GM23248 (cell line): ENCODE measurements at places on chromosomes 5 and 9.

GRCh38 chr5:179874136-179874535 is 15.5 kb upstream of the MRNIP start:
- DNase-seq, result no peak

GRCh38 chr5:27221410-27221809 is 183.0 kb upstream of the CDH9 start:
- DNase-seq, result no peak

- no peak for DNase-seq
Observed at GRCh38 chr9:131616983-131617604, 71.8 kb downstream of the PRRT1B start.

DNA sequence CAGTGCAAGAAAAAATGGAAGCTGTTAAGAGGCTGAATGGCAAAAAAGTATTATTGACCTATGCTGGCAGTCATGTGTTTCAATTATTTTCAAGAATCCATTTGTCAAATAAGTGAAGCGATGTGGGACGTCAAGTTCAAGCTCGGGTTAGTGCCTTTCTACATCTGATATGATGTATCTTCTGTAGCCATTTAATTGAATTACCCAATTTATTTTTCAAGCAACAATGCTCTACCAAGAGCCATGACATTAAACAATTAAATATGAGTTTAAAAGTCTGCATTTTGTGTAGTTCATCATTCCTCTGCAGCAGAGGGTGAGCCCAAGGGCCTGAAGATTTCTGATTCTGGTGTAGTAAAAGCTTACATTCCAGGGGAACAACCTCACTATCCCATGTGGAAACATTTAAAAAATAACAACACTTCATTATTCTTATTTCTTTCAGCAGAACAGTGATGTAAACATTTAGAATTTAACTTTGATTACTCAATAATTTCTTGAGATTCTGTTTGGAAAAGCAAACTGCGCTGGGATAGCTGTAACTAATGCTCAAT is 619.7 kb upstream of the ARRDC3 start:
- peak; percentile 39 for DNase-seq

- no peak for DNase-seq
Observed at GRCh38 chr5:28751396-28751795, 1713.0 kb upstream of the CDH9 start.

DNA sequence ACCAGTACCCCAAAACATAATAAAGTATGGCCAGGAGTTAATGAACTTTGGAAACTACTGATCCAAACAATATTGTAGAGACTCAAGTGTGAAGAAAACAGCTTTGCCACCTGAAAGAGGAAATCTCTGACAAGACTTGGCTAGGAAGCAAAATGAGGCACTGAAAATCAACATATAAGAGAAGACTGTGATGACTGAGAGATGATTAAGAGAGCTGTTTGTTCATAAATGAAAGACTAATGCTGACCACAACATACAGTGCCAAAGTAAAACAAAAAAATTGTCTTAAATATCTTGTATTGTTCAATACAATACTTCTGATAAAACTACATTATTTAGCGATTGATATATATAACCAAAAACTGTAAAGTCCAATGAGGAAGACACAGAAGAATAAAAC is 7.2 kb downstream of the RC3H2 start:
- DNase-seq, result peak; percentile 70

DNA sequence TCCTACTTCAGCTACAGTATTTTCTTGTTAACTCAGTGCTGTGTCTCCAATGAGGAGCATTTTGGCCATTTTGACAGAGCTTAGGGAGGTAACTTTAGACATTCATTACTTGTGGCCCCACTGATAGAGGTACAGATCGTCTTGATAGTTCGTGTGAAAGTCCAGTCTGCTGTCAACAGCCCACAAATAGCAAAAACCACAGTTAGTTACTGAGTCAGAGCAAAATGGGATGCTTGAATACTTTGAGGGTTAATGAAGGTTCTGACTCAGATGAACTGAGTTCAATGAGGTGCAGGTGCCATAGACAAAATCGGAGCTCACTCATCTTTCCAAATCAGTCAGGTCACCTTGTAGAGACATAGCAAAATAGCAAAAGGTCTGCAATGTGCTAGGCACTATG is 163.1 kb upstream of the TLE4 start:
- DNase-seq, result peak; percentile 54

DNA sequence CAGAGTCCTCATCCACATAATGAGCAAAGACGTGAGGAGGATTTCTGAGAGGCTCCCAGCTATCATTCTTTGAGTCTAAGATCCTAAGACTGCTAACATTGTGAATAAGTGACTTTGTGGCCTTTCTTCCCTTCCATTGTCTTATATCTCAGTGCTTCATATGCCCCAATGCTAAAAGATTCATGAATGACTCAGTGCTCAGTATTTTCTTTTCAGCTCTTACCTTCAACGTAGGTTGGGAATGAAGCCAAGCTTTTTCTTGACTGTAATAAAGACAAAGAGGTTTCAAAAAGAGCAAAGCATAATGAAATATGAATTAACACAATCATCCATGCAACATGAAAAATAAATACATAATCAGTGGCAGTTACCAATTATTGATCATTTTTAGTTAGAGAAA is 146.4 kb downstream of the ENTREP1 start:
- no peak for DNase-seq

GRCh38 chr9:76553680-76554079 is 94.7 kb downstream of the GCNT1 start:
- no peak for DNase-seq

DNA sequence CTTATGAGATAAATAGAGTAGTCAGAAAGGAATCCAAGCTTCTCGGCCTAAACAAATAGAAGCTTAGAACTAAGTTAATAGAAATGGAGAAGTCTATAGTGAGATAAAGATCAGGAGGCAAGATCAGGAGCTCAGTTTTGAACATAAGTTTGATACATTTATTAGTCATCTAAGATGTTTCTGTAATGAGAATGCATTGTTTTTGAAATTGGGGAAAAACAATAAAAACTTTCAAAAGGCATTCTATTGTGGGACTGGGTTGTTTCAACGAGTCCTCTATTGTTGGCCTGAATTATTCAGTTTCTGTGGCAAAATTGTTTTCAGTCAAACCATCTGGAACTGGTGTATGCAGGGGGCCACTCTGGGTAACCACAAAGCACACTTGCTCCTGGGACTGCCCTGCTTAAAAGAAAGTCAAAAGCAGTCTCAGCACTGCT is 181.0 kb upstream of the CLINT1 start:
- DNase-seq, result peak; percentile 54

GRCh38 chr5:5124231-5124630 is 15.9 kb upstream of the ADAMTS16 start:
- no peak for DNase-seq

DNA sequence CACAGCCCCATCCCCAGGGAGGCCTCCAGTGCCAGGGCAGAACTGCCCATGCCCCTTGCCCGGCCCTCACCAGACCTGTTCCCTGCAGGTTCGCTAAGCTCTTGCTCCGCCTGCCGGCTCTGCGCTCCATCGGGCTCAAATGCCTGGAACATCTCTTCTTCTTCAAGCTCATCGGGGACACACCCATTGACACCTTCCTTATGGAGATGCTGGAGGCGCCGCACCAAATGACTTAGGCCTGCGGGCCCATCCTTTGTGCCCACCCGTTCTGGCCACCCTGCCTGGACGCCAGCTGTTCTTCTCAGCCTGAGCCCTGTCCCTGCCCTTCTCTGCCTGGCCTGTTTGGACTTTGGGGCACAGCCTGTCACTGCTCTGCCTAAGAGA is 110.1 kb downstream of the RXRA start:
- no peak for DNase-seq

- DNase-seq, result no peak
Observed at GRCh38 chr5:133356396-133356983, 255.9 kb downstream of the FSTL4 start.

DNA sequence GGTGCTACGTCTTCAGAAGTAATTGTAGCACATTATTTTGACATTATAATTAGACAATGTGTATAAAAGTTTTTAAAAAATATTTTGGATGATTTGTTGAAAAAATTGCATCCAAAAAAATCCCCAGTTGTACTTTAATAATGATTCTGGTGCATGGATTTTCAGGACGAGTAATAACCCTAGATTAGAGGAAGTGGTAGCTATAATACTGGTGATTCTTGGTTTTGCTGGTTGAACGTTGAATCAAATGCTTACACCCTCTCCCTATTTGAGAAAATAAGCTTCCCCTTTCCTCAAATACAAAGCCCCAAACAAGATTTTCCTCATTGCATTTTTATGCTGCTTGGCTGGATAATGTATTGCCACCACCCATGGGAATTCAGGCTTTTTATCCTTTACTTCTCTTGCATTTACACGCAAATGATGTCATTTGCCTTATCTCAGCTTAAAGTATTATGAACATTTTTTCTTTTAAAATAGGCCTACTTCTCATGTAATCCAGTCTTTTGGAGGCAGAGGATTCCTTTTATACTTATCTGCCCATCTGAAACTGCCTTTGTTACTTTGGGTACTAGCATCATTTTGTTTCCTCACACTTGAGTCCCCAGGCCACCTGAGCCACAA is 86.3 kb downstream of the UBE2R2 start:
- no peak for DNase-seq

DNA sequence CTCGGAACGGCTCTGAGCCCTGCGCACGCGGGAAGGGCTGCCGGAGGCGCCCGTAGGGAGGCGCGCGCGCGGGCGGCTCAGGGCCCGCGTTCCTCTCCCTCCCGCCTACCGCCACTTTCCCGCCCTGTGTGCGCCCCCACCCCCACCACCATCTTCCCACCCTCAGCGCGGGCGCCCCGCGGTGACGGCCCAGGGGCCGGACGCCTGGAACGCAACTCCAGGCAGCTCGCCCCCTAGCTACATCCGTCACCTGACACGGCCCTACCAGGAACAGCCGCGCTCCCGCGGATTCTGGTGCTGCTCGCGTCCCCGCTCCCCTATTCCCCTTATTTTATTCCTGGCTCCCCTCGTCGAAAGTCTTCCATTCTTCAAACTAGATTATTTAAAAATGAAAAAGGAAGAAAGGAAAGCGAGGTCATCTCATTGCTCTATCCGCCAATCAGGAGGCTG is at the start of gene CDKN2B-AS1:
Gene CDKN2B-AS1, plus strand, starts transcription at position 236 of the 450 bp plus-strand sequence.
- DNase-seq, result peak; percentile 81

DNA sequence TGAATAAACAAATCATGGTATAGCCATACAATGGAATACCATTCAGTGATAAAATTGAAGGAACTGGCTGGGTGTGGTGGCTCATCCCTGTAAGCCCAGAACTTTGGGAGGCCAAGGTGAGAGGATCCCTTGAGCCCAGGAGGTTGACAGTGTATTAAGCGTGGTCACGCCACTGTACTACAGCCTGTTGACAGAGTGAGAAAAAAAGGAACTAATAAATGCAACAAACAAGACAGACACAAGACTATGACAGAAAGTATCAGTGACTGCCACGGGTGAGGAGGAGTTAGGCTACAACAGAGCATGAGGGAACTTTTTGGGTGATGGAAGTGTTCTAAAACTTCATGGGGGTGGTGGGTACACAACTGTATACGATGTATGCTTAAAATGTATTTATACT is 2.2 kb downstream of the FNIP1 start:
- no peak for DNase-seq

DNA sequence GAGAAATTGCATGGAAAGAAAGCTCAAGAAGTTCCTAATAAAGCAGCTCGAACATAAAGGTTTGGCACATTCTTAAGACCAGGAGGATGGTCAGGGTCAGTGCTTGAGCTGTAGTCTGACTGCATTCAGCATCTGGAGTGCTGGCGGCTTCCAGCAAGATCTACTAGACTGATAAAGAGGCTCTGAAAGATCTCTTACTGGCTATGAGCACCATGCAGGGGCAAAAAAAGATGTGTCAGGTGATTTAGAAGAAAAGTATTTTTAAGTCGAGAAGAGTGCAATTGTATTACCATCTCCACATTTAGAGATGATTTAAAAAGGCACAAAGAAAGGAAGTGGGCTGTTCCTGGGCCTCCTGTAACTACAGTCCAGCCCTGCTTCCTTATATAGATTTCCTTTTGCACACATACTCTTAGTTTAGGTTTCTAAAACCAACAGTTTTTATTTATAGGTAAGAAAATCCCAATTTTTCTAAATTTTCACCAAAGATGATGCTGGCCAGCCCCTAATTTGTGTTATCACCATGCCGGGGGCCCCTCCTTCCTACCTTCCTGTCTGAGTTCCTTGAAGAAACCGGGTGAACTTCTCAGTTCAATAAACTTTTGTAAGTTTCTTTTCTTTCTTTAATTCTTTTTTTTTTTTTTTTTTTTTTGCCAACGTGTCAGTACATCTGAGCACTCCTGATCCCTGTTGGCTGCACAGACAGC is 65.9 kb upstream of the PLPP1 start:
- peak; percentile 86 for DNase-seq

- peak; percentile 12 for DNase-seq
Observed at GRCh38 chr9:87742813-87743428, 17.0 kb downstream of the CTSL start.

DNA sequence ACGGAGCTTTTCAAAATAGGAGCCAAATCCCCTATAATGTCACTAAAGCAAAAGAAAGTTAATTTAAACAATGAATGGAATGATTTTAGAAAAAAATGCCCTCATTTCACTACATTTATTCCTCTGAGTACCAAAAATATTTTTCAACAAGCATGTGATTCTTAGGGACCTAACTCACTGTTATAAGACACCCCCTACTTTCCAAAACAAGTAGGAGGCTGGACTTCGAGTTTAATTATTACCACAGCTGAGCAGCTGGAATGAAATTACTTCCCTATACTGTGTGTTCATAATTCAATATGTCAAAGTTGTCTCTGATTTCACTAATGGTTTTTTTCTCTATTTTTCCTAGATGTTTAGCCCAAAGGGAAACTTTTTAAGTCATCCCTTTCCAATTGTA is 61.6 kb downstream of the SAXO1 start:
- DNase-seq, result no peak

GRCh38 chr9:7315116-7315515 is 484.5 kb downstream of the DMAC1 start:
- DNase-seq, result no peak

- DNase-seq, result peak; percentile 76
Observed at GRCh38 chr5:34709861-34710673, 53.9 kb downstream of the RAI14 start.

- DNase-seq, result peak; percentile 2
Observed at GRCh38 chr5:86986837-86987236, 280.8 kb upstream of the RASA1 start.

- DNase-seq, result no peak
Observed at GRCh38 chr5:12003680-12004079, 99.4 kb upstream of the CTNND2 start.

GRCh38 chr9:89999534-90000370 is 394.9 kb downstream of the GADD45G start:
- peak; percentile 65 for DNase-seq

- no peak for DNase-seq
Observed at GRCh38 chr5:176550275-176550831, 1.2 kb downstream of the CDHR2 start.
